ENCODE measurements at places on chromosomes 16 and 17.
A peak's percentile ranks its signal among the peaks of the same experiment; 100 is the strongest.

GRCh38 chr17:13491916-13492736, 109.6 kb downstream of the HS3ST3A1 start:
- no peak for DNase-seq

GRCh38 chr17:45752246-45752645, 31.9 kb upstream of the CRHR1 start:
- no peak for DNase-seq

DNA sequence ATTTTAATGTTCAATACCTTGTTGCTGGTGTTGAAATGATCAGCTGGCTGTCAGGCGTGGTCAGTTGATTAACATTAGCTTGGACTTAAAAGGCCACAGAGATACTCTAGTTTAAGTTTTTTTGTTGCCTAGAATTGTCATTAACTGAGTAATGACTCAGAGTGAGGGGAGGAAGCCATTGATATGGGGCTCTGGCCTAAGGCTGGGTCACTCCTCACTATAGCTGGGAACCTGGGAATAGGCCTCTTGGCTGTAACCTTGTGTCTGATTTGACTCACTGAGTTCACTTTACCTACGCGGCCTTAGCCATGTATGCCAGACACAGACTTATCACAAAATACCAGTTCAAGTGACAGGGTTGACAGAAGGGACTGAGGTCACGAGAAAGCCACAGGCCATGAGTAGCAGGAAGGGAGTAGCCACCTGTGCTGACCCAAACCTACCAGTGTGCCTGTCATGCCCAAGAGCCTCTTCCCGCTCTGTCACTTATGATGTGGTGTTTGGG, 37.9 kb upstream of the ADCY7 start:
- DNase-seq = no peak

GRCh38 chr17:33049781-33050414, 58.3 kb downstream of the SPACA3 start:
- peak; percentile 32 for DNase-seq

- no peak for DNase-seq
Observed at GRCh38 chr17:68595986-68596385, 5.2 kb downstream of the FAM20A start.

DNA sequence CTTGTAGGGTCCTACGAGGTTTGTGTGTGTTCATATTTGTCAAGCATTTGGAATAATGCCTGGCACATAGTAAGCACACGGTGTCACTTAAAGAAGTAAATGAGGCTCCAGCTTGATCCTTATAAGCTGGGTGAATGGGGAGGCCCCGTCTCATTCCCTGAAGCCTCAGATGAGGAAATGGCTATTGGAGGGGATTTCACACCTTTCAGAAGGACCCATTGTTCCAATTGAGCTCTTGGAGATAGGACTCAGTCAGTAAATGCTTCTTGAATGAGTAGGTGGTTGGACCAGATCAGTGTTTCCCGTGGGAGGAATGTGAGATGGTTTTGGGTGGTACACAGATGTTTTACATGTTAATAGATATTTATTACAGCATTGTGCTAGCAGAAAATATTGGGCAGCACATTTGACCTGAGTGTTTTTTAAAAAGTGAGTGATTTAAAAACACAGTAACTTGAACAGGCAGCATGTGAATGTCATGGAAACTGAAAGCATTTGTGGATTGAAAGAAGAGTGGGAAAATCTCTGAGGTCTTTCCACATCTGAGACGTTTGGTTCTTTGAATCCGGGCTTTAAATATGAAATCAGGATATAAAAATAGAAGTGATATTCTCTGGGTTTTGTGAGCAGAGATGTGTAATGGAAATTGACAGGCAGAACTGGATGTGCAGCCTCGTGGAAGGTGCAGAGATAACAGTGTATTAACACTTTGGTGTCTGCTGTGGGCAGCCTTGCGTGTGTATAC, 36.4 kb upstream of the ARHGAP17 start:
- peak; percentile 35 for DNase-seq

GRCh38 chr17:40519089-40519775, 17.8 kb upstream of the TNS4 start:
- DNase-seq = no peak

- DNase-seq = no peak
Observed at GRCh38 chr17:7754656-7755055, 37.1 kb downstream of the DNAH2 start.

- no peak for DNase-seq
Observed at GRCh38 chr16:27387724-27388123, 14.2 kb upstream of the IL21R start.

GRCh38 chr16:8741636-8742035, 55.8 kb downstream of the TMEM186 start:
- DNase-seq = no peak

DNA sequence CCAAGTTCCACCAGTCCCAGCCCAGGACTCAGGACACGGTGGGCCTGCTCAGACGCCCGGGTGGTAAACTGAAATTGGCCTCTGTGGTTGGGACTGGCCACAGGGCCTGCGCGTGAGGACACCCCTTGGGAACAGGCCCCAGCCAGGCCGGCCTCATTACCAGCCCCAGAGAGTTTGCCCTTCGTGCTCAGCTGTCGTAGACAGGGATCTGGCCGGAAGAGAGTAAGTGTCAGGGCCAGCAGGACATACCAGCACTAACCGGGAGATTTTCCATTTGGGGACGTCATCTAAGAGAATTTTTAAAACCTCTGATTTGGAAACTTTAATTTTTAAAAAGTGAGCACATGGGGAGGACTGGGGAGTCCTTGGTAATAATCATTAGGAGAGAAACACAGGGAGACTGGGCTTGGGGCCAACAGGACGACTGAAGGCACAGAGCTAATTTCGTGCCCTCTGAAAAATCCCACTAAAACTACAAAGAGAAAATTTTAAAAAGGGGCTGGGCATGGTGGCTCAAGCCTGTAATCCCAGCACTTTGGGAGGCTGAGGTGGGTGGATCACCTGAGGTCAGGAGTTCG, 2.4 kb upstream of the RBFOX3 start:
- DNase-seq = no peak

DNA sequence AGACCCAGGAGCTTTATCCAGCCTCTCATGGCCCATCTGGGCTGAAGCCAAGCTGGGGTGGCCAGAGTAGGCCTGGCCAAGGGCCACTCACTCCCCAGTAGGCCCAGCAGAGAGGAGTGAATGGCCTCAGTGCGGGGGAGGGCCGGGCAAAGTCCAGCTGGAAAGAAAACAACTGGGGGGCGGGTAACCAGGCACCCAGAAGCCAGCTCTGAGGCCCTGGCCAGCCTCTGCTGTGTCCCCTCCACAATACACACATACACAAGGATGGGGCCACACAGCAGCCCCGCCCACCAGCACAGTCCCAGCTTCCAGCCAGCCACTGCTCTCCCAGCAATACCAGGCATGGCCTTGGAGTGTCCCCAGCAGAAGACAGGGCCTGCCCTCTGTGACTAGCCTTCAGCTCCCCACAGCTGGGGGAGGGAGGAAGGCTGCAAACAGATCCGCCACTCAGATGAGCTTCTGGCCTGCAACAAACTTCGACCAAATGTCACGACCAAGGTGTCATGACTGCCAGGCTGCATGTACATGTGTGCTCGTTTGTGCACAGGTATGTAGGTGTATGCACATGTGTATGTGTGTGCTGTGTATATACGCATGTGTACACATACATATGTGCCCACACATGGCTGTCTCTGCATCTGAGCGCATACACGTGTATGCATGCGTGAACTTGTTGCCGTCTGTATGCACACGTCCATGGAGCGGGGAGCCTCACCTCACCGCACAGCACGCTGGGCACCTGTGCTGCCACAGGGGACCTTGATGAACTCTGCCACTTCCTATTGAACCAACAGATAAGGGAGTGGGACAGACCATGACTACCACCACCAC, 5.0 kb downstream of the CARHSP1 start:
- DNase-seq = no peak

GRCh38 chr16:16147316-16147999, 75.8 kb downstream of the ABCC6 start:
- no peak for DNase-seq

DNA sequence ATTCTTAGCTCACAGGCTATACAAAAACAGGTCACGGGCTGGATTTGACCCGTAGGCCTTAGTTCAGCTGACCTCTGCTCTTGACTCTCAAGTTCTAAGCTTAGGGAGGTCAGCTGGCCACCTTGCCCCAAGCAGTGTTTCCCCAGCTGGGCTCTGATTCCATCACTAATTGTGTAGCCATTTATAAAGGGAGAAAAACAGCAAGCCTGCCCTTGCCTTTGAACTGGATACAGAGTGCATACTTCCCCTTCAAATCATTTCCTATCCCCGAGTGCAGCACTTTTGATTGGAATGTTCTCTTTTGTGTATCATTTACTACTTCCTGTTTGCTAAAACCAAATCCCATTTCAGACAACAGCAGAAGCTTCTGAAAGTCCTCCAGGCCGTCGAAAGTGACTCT, 153.6 kb downstream of the KATNIP start:
- peak; percentile 34 for DNase-seq

GRCh38 chr16:88731699-88732098, 25.4 kb downstream of the CTU2 start:
- DNase-seq = no peak

Measured in fibroblast of skin of right quadriceps (primary cell).